T47D (cell line): ENCODE measurements at places on chromosomes 5 and 9.

GRCh38 chr5:132673488-132673887 lies 301 bp upstream of the IL4 start:
- no peak for DNase-seq

DNA sequence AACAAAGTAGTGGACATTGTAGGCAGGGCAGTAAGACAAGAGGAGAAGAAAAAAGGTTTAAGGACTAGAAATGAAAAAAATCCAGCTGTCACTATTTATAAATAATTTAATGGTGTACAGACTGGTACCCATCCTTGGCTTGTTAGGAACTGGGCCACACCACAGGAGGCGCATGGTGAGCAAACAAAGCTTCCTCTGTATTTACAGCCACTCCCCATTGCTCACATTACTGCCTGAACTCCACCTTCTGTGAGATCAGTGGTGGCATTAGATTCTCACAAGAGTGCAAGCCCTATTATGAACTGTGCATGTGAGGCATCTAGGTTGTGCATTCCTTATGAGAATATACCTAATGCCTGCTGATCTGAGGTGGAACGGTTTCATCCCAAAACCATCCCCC lies 62.6 kb upstream of the DMAC1 start:
- no peak for DNase-seq

DNA sequence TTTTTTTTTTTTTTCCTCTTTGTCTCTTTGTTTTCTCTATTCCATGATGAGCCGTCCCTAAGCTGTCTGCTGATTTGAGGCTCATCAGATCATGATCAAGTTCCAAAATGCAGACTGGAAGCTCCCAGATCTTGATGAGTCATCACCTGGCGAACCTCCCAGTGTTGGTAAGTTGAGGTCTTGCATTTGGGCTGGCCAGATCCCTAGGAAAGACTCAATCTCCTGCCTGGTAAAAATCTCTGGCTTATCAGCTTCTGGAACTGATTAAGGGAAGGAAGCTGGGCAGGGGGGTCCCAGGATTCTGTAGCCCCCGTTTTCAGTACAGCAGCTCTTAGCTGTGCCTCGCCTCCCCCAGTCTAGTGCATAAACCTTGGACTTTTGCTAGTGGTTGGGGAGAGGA lies 69.0 kb downstream of the TSPAN17 start:
- DNase-seq = no peak

GRCh38 chr5:93164690-93165089 lies 416.3 kb downstream of the NR2F1-AS1 start:
- no peak for DNase-seq

DNA sequence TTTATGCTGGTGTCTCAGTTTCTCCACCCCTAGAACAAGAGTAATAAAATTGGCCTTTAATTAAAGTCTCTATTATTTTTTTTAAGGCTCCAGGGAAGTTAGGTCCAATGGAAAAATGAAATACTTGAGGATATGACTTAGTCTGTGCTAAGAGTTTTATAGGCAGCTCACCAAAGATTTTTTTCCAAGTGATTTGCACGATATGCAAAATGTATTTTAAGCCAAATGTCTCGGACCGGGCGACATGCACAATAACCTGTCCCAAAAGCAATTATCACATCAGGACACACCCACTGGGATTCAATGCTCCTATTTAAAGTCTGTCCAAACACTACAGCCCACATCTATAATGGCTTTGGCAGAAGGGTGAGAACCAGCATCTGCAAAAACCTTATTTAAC lies 136.1 kb upstream of the ANKH start:
- DNase-seq = no peak

DNA sequence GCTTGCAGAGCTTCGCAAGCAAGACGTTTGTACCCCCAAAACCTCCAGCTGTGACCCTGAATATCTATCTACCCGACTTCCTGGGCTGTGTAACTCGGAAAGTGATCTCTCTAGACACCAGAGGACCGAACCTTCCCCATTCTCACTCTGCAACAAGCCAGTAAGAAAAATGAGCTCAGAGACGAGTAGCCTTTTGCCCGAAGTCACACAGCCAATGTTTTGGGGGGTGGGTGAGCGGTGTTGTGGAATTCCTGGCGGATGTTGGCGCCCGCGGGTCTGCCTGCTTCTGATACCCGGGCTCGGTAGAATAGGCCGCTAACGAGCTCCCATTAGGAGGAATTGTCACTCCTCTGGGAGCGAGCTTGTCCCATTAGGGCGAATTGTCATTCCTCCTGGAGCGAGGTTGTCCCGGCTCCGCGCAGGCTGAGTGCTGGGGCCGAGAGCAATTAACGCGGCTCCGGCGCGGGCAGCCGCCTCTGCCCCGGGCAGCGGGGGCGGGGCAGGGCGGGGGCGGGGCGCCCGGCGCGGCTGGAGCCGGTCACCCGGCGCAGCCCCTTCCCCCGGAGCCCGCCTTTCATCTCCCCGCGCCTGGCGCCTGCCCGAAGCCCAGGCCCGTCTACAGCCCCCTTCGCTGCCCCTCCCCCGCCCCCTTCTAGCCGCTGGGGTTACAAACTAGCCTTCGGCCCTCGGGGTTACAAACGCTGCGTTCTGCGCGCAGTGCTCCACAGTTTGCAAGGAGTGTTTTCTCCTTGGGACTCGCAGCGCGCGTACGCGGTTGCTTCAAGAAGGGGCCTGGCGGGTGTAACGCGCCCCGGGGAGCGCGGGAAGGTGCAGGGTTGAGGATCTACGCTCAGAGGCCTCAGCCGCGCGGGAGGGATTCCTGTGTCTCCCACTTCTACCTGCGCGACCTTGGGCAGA lies 3.5 kb upstream of the MSX2 start:
- no peak for DNase-seq

DNA sequence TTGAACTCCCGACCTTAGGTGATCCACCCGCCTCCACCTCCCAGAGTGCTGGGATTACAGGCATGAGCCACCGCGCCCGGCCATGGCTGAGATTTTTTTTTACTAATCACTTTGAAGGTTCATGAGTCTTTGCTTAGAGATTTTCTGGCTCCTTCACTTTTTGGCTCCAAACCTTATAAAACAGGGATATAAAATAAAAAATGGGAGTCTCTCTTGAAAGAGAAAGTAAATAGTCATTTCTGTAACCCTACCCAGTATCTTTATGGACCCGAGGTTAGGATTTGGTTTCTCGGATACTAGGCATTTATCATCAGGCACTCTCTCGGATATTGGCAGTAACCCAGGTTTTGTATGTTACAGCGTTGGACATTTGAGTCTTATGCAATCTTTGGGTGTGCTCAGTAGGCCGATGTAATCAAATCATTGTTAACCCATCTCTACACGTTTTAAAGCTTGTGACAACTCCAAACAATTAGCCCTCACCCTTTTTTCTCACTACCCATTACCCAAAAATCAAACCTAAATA lies 25.3 kb downstream of the STXBP1 start:
- DNase-seq = peak; percentile 23

- DNase-seq = no peak
Observed at GRCh38 chr5:50953290-50953689, 286.9 kb downstream of the PARP8 start.

DNA sequence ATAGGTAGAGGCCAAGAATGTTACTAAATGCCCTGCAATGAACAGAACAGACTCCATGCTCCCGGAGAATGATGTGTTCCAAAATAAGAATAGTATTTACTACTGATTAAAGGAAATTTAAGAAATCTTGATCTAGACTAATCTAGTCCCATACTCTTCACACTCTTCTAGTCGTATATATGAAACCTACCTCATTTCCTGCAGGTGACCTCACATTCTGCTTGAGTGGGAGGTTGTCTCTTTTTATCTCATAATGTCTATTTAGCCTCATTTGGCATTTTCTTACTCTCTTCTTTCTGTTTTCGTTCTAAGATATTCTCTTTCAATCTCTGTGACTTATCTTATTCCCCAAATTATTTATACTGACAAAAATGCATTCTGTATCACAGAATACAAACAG lies 9.2 kb upstream of the SHOC1 start:
- no peak for DNase-seq

DNA sequence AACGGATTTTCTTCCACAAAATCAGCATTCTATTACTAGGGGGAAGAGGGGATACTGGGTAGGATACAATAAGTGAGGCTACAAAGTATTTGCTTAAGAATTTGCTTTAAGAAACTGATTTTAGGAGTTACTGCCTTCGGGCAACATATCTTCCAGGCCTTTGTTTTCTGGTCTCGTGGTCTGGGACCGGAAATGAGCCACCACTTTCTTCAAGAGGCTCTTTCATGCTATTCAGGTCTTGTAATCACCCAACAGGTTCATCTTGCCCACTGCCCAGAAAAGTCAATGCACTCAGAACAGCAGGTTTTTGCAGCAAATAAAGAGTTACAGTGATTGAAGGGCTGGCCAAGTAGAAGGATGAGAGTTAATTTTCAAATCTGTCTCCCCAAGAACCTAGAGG lies 6.6 kb upstream of the AOPEP start:
- no peak for DNase-seq

GRCh38 chr9:11199335-11199734 lies 586.5 kb upstream of the PTPRD start:
- no peak for DNase-seq

GRCh38 chr5:36156619-36157018 lies 4.7 kb downstream of the SKP2 start:
- DNase-seq = no peak

- peak; percentile 15 for DNase-seq
Observed at GRCh38 chr5:57698802-57699201, 216.2 kb upstream of the ACTBL2 start.

DNA sequence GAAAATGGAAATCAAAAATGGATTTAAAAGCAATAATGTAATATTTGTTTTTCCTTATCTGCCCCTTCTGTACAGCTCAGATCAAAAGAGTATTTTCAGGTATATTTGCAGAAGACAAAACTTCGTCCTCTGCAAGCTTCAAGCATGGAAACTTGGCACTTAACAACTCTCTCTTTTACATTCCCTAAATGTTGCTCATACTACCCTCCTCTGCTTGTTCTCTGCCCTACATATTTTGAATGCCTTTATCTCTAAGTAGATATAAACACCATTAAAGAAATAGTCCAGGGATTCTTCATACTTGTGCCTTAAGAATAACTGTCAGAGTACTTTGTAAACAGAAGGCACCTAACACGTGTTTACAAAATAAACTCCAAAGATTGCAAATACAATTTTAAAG lies 19.2 kb upstream of the SMC2 start:
- DNase-seq = no peak

DNA sequence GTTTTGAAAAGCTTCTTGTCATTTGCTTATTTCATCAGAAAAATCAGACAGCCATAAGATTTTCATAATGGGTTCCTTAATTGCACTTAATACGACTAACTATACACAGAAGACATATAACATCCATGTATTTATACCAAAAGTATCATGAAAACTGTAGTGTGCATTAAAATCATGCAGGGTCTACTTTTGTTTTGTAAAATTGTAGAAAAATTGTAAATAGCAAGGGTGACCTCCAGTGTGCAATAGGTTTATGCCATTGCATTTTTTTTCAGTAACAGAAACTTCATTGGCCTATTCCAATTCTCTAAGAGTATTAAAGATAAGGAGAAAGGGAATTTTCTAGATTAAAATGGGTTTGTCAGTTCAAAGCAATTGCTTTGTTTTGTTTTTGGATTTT lies 307.6 kb downstream of the KIAA0825 start:
- DNase-seq = no peak

DNA sequence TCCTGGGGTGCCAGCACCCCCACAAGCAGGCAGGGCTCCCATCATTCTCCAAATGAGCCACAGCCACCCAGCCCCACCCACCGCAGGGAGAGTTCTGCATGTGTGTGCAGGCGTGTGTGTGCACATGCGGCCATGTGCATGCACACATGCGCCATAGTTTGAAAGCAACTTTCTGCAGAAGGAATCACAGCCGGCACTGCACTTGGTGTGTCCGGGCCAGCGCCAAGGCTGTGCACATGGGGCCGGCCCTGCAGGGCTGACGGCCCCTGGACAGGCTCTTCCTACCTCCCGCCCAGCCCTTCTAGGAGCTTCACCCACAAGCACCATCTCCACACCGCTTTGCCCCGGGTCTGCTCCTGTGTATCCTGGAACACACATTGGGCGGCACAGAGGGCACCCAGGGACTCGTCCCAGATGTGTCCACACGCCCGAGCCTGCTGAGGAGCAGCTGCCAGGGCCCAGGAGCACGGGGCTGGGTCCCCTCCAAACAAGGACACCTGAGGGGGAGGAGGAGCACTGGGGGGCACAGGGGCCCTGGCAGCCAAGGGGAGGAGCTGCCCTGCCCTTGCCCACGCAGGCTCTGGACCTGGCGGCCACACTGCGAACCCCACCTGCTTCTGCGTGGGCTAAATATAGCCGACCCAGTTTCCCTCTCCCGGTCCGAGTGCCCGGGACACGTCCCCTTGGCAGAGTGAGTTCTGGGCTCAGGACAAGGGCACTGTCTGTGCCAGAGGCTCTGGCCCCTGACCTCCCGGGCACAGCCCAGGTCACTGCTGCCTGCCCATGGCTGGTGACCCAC lies 19.1 kb downstream of the TPPP start:
- peak; percentile 51 for DNase-seq

GRCh38 chr5:135216471-135217343 lies 182.3 kb downstream of the MACROH2A1 start:
- DNase-seq = no peak

DNA sequence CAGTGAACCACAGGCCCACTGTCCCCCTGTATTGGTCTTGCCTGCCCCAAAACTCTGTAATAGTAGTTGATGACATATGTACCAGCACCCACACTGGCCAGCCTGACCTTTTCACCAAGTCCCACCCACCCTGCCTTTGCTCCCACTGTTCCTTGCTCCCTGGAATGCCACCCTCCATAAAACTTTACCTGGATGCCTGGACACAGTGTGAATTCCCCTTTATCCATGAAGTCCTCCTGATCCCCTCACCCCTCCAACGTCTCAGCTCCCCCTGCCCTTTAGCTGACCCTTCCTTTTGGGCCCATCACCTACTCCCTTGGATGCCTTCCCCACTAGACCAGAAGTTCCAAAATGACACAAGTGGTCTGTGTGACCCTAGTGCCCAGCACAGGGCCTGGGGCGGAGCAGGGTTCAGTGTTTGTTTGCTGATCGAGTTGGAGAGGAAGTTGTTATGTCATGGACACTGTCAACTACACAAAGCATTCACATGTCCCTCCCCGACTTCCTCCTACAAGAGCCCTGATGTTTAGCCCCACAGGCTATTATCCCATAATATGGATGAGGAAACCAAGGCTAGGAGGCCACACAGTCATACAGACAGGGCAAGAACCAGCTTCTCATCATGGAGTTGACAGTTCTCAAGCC lies 16.1 kb downstream of the AMBP start:
- DNase-seq = no peak

GRCh38 chr5:36882250-36882649 lies 5.7 kb downstream of the NIPBL start:
- no peak for DNase-seq

DNA sequence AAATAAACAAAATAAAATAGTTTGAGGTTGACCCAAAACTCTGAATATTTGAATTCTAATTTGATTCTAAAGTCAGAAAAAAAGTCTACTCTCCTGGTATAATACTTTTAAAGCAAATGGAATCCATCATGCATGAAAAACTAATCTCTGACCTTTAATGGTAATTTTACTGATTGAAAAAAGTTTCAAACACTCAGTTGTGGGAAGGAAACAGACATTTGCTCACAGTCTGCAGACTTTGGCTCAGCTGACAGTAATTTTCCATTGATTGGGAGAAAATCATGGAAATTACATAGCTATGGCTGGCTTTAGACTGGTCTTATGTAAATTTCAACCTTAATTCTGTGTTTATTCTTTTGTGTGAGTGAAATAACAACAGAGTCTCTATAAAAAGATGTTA lies 574.3 kb downstream of the PDE4D start:
- DNase-seq = no peak

- no peak for DNase-seq
Observed at GRCh38 chr9:88653406-88653805, 118.4 kb downstream of the NXNL2 start.

GRCh38 chr5:15168358-15168757 lies 296.8 kb upstream of the ANKH start:
- DNase-seq = no peak

GRCh38 chr9:13688990-13689600 lies 409.6 kb upstream of the MPDZ start:
- DNase-seq = peak; percentile 44
